ENCODE measurements at places on chromosomes 1 and 21.

- no peak for DNase-seq
Measured at GRCh38 chr1:165313903-165314302, 42.6 kb downstream of the LMX1A start.

GRCh38 chr1:220746851-220747250 is 1.3 kb upstream of the MTARC2 start:
- no peak for DNase-seq

GRCh38 chr1:77906624-77907023 is 18.2 kb downstream of the NEXN start:
- DNase-seq = no peak

GRCh38 chr1:235074523-235075047 is 54.1 kb downstream of the TOMM20 start:
- DNase-seq = peak; percentile 42

- peak; percentile 59 for DNase-seq
Measured at GRCh38 chr1:46822248-46822826, 23.5 kb downstream of the CYP4B1 start.

- DNase-seq = no peak
Measured at GRCh38 chr21:32795802-32796559, 24.4 kb upstream of the PAXBP1 start.

DNA sequence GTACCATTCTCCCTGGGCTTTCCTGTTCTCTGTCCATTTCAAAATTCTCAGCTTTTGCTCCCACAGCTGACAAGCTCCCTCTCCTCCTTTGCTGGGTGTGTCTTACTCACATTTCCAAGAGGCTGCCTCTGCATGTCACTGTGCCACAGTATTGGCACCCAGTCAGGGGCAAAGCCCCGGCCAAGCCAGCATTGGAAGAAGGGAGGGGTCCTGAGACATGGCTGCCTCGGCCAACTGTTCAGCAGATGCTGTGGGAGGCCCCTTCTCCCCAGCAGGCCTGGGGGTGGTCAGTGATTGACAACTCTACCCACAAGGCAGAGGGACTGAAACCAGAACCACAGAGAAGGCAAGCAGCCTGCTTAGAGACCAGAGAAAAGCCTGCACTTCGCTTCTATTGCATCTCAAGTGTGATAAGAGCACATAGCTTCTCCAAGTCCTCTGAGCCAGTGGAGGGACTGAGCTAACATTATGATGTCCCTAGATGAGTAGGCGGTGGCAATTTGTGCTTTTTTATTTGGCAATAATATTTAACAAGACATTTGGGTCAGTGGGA is 294.1 kb downstream of the SIPA1L2 start:
- DNase-seq = no peak

DNA sequence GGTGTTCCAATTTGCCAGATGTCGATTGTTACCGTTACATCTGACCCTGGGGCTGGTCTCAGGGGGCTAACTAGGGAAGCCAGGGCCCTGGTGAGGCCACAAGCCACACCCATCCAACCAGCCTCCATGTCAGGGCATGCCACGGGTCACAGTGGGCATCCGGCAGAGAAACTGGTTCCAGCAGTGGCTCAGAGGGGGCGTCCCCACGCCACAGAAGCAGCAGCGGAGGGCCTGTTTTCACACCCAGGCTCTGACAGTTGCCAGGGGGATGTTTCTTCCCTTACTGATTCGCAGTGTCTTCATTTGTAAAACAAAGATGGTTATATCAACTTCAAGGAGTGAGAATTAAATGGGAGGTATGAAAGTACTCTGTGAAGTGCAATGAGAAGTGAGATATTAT is 75.0 kb upstream of the COX20 start:
- DNase-seq = no peak

DNA sequence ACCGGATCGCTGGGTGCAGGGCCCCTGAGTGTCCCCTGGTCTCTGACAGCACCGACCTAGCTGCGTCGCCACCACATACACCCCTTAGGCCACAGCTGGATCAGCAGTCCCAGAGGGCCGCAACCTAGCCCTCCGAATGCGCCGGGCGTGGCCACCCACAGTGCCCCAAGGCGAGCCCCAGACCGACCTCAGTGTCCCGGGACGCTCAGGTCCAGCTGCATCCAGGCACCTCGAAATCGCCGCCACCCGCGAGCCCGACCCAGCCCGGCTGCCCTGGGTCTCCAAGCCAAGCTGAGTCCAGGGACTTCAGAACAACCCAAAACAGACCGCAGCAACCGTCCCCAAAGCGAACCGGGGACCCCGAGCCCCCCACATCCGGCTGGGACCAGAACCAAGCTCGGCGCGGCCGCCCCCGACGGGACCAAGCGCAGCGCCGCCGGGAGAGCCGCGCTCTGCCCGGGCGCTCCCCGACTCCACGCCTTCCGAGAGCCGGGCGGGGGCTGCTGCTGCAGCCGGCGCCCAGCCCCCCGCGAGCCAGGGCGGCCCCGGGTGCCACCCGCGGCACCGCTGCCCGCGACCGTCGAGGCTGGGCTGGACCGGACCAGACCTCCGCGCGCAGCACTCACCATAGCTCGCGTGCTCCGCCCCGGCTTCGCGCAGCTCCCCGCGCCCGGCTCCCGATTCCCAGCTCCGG is 54.6 kb upstream of the ECE1 start:
- no peak for DNase-seq

- no peak for DNase-seq
Measured at GRCh38 chr1:160789702-160790611, 6.0 kb upstream of the LY9 start.

DNA sequence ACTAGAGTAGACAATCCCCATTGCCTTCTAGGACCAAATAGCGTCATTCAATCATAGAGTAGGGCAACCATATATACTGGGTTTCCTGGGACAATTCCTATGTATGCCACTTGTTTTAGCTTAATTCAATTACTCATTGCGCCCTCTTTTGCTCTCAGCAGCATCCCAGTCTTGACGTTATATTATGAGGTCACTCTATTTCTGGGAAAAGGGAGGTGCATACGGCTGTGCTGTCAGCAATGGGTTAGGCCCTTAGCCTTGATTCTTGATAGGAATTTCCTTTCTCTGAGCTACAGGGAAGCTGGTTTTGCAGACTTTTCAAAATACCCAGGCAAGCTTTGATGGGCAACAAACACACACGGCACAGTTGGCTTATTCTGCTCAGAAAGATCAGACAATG is 4.4 kb upstream of the KAZN start:
- no peak for DNase-seq

DNA sequence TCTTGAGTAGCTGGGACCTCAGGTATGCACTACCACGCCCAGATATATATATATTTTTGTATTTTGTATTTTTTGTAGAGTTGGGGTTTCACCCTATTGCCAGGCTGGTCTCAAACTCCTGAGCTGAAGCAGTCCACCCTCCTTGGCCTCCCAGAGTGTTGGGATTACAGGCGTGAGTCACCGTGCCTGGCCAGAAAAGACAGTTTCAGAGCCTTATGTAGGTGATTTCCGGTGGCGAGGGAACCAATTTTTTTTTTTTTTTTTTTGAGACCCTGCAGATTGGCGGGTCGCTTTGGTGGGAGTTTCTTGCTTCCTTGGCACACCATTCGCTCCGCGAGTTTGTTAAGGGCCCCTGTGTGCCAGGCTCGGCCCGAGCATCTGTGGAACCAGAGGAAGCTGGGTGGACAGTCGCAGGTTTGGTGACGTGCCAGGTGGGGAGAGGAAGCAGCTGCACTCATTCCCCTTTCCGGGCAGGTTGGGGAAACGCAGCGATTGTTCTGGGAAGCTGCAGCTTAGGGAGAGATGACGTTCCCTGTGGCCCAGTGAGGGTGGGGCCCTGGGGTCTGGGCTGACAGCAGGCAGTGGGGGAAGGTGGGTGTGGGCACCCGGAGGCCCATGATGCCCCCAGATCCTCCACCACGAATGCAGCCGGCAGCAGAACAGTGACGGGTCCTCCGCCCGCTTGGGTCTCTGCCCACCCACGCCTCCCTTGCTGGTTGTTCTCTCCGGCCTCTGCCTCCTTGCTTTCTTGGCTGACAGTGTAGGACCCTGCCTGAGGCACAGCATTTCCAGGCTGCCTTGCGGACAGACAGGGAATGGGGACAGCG is 25.1 kb downstream of the SPSB1 start:
- DNase-seq = no peak

GRCh38 chr1:54384918-54385726 is 21.1 kb downstream of the SSBP3 start:
- DNase-seq = no peak

DNA sequence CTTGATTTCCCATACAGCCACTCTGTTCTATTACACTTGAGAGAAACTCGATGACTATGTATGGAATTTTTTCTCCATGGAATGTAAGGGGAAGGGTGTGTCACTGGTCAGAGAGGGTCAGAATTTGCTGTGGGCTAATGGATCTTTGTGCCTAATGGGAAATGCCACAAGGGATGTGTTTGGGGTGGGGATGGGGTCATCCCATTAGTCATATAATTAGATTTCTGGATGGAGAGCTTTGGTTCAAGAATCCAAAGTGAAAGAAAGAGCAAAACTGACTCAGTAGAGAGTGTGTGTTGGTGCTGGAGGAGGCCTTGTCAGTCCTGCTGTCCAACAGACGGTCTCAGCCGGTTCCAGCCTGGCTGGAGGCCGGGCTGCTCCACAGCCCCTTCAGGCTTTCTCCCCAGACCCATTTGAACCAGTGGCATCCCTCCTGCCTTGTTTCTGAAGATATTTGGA is 86.4 kb downstream of the LAMC2 start:
- no peak for DNase-seq

GRCh38 chr1:78155121-78155520 is 109.4 kb downstream of the GIPC2 start:
- DNase-seq = no peak
